ENCODE measurements at places on chromosomes 7 and 10. TPM values are rescaled to one million over a fixed set of nuclear protein-coding genes. Genes with fewer than 3 reads are reported as not detected.
A peak's percentile ranks its signal among the peaks of the same experiment; 100 is the strongest.

The SPDYE5 gene
- 0.24 TPM for total RNA-seq

The NAT16 gene
- total RNA-seq = not detected

GRCh38 chr10:104580321-104580720 is 60.8 kb upstream of the SORCS3 start:
- ATAC-seq = peak; percentile 29

The UBE2H gene
- 54.0 TPM for total RNA-seq

Measured in activated T-helper 17 cell treated with anti-CD3 and anti-CD28 coated beads, Interleukin-2, amount 50 U/mL, for 72 hours (primary cell).